Stimulated activated CD8-positive, alpha-beta memory T cell treated with anti-CD3 and anti-CD28 coated beads, Interleukin-15, amount 100 ng/mL, for 1 hour (primary cell): ENCODE measurements at places on chromosomes 4 and X.

DNA sequence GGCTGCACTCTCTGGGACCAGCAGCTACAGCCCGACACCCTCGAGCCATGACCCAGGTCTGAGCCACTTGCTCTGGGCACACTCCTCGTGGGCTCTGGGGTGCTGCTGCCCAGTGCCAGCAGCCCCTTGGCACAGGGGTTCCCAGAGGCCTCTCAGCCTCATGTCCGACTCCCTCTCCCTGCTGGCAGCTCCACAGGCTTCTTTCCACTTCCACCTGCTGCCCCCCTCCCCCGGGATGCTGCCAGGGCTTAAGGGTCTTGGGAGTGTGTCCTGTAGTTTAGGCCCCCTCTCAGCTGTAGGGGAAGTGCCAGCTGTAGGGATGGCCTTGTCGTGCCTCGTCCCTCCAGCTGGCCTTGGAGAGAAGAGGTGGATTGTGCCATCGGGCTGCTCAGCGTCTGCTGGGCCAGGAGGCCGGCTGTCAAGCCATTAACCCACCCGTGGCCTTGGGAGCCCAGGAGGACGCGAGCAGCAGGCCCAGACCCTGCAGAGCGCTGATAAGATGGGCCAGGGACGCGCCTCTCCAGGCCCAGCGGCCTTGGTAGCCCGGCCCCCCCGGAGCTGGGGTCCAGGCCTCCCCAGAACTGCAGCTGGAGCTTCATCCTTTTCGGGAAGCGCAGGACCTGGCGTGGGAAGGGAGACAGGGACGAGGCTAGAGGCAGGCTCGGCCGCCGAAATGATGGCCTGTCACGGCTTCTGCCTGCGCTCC is 1.0 kb upstream of the USP27X start:
- DNase-seq = no peak

DNA sequence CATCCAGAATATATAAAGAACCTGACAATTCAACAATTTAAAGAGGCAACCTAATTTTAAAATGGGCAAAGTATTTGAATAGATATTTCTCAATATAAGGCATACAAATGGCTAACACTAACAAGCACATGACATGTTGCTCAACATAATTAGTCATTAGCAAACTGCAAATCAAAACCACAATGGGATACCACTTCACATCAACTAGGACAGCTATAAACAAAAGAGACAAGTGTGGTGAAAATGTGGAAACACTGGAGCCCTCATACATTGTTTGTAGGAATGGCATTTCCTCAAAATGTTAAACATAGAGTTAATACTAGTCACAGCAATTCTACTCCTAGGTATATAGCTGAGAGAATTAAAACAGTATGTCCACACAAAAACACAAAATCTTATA is 96.7 kb downstream of the CORIN start:
- DNase-seq = no peak

- DNase-seq = no peak
These were observed 193.1 kb downstream of the SPATA18 start for GRCh38 chr4:52244103-52244775.

GRCh38 chr4:150960818-150961217 is 54.3 kb downstream of the LRBA start:
- no peak for DNase-seq

- no peak for DNase-seq
These were observed 8.8 kb downstream of the PPP2R2C start for GRCh38 chr4:6463311-6464289.
